Stimulated activated CD4-positive, alpha-beta T cell treated with anti-CD3 and anti-CD28 coated beads, Interleukin-12 subunit alpha, Interleukin-12 subunit beta, amount 100 ng/mL, for 4 hours (primary cell): ENCODE measurements at places on chromosomes 7 and 10.

DNA sequence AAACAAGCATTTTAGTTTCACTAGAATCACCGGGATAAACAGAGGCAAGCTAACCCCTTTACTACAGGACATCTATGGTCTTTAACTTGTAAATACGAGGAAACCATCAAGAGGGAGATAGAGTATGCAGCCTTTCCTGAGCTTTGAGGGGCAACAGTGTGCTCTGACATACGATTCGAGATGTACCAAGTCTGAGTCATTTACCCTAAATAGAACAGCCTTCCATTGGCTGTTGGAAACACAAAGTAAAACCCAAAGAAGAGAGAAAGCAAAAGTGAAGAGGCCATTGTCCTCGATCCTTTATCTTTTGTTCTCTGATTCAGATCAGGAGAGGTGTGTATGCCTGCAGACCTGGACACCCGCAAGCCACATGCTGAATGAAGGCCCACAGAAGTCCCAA is 289.5 kb downstream of the KCNMA1 start:
- no peak for DNase-seq

DNA sequence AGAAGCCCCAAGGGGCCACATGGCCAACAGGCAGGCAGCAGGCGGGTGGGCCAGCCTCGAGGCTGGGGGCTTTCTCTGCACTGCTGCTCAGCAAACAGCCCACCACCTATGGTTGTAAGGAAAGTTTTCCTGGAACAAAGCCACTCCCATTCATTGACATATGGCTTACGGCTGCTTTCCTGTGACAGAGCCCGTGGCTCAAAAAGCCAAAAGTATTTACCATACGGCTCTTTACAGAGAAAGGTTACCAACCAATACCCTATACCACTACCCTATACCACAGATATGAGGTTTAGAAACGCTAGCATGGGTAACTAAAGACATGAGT is 152.7 kb downstream of the MAD1L1 start:
- no peak for DNase-seq

- no peak for DNase-seq
Measured at GRCh38 chr7:127021019-127021738, 231.6 kb downstream of the GRM8 start.

DNA sequence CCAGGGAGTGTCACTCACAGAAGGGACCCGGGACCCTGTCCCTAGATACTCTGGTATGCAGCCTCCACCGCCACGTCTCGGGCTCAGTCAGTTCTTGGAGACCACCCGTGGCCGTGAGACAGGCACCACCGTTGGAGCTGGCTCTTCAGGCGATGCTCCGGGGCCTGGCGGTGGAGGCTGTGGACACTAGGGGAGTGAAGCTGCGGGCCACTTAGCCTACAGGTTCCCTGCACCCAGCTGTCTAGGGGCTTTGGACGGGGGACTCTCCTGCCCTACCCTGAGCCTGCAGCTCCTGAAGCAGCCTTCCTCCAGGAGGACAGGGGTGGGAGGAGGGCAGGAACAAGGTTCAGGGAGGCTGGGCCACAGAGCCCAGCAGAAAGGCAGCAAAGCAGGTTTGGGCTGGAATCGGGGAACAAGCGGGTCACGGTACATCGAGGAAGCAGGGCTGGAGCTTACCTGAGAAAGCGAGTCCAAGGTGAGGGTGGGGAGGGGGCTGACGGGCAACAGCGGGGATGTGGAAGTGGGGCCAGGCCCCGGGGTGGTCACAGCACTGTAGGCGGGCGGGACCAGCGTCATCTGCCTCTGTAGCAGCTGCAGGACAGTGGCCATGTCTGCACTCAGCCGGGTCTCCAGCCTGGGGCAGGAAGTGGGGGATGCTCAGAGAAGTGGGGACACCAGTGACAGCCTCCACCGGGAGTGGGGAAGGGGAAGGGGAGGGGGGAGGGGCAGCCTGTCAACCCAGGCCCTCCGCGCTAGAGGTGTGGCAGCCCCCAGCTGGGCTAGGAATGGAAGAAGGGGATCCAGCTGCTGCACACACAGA is 31.5 kb downstream of the KCNH2 start:
- DNase-seq, result no peak
